Thymus (tissue), 14 donors: ENCODE measurements at places on chromosomes 11 and 22.

GRCh38 chr11:102929972-102930371, 25.6 kb downstream of the MMP13 start:
- DNase-seq = no peak

DNA sequence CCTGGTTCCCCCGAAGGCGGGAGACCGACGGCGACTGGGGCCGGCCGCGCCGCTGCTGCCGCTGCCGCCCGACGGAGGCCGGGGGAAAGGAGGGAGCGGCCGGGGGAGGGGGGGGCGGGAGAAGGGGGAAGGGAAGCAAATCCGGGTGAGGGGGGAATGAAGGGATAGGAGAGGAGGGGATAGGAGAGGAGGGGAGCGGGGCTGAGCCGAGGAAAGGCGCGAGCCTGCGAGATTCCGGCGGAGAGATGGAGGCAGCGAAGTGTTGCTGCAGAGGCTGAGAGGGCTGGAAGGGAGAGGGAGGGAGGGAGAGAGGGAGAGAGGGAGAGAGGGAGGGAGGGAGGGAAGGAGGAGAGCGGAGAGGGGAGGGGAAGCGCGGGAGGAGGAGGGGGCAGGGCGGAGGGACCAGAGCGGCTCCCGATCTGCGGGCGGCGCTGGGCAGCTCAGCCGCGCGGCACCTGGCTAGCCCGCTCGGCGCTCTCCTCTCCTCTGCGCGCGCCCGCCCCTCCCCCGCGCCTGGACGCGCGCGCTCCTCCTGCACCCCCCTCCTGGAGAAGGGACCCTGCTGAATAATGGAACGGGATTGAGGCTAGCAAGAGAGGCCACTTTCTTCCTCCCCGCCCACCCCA, 52.3 kb downstream of the SLC22A12 start:
- no peak for DNase-seq

DNA sequence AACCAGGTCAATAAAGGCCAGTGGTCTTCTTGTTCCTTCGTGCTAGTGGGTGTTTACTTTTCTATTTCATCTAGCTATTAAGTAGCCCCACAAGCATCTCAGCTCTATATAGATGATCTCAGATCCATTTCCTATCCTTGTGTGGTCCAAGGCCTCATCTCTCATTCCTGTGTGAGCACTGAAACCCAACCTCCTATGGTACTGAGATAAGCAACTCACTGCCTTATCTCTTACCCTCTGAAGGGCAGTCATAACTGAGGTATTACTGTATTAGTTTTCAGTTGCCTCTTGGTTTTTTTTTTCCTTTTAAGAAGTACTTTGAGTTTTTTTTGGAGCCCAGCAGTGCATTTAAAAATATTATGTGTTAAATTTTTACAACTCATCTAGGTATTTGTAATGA, 28.3 kb downstream of the ACER3 start:
- no peak for DNase-seq

DNA sequence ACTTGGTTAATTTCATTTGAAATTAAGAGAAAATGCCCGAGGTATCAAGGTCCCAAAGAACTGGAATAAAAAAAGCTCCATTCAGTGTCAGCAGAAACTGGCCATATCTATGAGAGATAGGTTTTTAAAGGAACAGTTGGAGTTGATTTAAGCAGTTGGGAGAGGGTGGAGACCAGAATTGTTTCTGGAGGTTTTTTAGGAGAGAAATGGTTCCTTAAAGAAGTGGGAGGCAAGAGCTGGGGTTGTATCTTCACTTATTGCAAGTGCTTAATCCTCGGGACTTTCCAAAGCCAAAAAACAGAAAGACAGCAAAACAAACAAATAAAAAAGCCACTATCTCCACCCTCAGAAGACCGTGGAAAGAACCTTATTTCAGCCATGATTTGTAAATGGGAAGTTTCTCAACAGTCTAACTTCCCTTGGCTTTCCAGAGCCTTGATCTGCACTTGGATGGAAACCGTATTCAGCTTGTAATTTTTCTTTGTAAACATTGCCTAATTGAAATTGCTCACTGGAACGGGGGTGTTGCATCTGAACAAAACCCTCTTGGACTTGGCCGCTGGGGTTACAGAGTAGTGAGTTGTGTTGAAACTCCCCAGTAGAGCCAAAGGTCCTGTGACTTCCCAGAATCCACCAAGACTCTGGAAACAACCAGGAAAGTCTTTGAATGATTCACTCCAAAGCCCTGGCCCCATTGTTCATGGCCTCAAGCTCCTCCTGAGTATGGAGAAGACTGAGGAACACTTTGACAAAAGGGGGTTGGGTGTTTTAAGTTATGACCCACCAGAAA, 115.6 kb downstream of the SLC1A2 start:
- no peak for DNase-seq

DNA sequence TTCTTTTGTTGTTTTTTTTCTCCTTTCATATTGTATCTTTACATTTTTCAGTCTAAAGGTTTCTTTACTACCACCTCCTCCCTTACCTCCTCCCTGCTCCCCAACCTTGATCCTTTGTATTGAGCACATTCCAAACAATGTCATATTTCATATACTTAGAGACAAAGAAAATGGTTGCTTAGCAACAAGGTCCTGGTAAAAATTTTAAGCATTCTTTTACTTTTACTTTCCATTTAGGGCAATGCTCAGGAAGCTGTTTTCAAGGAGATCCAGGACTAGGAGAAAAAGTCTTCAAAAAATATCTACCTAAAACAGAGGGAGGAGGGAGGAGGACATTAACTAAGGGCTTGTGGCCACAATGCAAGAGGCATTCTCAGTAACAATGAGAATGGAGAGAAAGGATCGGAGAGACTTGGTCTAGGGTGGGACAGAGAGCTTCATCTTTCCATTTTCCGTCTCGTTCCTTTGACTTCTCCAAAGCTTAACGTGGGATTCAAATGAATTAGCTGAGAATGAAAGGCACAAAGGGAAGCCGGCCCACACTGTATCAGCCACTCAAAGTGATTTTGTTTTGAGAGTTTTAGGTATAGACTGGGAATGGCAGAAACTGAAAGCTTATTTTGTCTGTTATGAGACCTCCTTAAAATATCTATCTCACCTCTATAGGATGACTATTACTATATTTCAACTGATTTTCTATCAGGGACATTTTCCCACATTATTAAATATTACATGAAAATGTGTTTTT, 455.7 kb downstream of the RAB38 start:
- no peak for DNase-seq

DNA sequence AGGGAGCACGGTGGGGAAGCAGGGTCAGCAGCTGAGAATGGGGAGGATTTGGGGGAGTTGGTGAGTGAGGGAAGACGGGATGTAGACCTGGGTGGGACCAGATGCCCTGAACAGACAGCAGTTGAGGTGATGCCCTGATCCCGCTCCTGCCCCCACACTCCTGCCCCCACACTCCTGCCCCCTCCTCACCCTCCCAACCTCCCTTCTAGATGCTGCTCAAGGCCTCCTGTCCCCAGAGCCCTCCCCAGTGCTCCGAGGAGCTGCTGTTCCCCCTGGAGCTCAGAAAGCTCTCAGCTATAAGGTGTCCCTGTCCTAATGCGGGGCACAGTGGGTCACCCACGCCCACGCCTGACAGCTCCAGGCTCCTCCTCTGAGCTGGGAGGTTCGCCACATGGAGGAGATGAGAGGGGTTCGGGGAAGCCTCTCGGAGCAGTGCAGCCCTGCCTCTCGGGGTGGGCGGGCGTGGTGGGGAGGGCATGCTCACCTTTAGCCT, 25.1 kb upstream of the TTLL12 start:
- DNase-seq = no peak

DNA sequence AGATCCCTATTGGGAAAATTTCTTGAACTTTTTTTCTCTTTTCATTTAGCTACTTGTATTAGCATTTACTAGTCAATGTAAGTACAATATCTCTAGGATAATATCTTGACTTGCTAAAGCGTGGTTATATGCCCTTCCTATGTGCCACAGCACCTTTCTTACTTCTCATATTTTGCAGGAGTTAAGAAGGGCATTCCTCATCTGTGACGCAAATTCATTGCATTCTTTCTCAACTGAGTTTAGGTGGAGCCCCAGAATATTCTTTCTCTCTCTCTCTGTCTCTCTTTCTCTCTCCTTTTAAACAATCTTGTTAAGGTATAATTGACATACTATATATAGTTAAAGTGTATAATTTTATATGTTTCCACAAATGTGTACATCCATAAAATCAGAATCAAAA, 266.1 kb downstream of the RAB38 start:
- no peak for DNase-seq

- DNase-seq = no peak
Observed at GRCh38 chr22:41508770-41509170, 35.5 kb downstream of the POLR3H start.

DNA sequence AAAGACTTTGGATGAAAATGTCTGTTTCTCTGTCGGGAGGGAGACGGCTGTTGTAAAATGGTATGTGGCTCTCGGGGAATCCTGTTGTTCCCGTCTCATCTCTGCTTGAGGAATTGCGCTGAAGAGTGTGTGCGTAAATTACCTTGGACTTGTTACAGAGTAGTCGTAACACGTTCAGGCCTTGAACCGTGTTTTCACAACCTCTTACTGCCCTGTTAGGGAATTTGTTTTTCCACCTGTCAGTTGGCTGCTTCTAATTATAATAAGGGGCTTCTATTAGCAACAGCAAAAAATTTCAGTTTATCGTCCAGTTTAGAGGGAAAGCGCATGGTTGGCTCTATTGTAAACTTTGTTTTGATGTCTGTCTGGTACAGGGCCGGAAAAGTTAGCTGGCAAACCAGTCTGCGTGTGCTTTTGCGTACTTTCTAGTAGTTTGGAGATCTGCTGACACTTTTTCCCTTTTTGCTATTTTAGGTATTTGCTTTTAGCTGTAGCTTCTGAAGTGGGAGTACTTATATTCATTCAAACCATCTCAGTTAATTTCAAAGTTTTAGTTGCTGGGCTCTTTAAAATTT, 1.5 kb downstream of the HIPK3 start:
- DNase-seq = peak; percentile 69

DNA sequence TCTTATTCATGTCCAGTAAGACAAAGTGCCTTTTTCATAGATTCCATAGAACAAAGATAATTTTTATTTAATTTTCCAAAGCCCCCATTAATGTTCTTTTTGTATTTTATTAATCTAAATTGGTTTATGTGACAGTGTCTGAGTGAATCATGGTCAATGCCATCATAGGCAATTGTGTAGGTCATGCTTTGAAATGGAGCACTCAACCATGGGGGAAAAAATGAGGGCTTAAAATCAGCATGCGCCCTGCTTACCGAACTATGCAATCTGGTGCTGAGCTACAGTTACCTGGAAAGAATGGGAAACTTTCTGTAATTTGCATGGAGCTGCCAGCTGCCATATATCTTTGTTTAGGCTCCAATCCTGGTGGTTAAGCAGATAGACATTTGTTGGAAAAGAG, 28.4 kb upstream of the RAB38 start:
- DNase-seq = no peak

DNA sequence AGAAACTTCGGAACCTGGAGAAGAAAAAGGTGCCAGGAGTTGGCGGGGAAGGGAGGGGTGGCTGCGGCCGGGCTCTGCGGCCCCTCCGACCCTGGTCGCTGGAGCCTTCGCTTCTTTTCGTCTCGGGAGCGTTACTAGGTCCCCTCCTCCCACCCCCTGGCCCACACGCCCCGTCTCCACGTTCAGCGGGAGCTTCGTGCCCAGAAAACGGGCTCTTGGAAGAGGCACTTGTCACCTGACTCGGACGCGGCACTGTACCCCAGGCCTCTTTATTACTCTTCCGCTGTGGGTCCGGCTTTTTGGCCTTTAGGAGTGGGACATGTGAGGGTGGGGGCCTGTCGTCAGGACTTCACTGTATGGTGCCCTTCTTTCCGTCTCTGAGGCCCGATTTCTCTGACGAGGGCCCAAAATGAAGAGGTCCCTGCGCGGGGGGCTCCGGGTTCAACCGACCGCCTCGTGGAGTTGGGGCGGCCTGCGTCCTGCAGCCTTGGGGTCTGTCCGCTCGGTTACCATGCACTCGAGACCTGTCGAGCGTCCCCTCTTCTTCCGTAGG, 1.2 kb downstream of the CAPRIN1 start:
- peak; percentile 21 for DNase-seq

- DNase-seq = peak; percentile 96
Observed at GRCh38 chr22:39528681-39529486, 3.7 kb downstream of the RPS19BP1 start.

DNA sequence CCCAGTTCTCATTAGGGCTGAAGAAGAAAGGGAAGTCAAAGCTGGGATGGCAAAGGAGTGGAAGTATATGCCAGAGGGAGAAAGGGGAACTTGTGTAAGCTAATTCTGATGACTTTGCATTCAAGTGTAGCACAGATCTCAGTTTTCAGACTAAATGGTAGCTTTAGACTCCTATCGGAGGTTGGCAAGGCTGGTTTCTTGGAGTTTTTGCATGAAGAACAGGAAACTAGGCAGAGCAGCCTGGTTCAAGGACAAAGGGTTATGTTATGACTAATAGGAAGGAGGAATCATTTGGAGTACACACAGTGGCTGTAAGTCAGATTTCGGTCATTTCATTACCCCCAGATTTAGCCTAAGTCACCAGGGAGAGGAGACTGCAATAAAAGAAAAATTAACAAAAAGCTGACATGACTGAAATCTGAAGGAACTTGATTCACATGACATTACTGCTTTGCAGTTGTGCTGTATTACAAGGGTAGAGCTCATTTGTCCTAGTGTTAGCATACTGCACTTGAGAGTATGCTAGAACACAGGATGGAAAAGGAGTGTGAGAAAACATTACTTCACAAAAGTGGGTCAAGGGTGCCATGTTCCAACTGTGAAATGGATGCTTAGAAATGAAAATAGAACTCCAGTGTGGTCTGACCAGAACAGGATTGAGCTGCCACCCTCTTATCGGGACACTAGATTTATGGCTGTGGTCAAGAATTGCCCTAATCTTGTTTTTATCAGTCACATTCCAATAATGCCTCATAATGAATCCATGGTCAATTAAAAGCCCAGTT, 23.6 kb downstream of the ADM start:
- DNase-seq = no peak

DNA sequence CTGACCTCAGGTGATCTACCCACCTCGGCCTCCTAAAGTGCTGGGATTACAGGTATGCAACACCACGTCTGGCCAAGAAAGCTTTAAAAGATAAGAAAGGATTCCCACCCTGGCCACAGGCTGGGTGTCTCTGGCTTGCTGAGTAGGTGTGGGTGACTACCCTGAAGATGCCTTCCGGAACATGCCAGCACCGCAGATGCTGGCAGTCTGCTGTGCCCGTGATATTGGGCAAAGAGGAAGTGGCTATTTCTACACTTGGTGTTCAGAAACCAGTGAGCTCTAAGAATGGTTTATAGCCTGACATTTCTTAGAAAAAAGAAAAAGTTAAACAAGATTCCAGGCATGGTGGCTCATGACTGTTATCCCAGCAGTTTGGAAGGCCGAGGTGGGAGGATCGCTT, 6.1 kb downstream of the MRPL11 start:
- DNase-seq = no peak
